ENCODE measurements at places on chromosomes 3 and 15. TPM values are rescaled to one million over a fixed set of nuclear protein-coding genes. Genes with fewer than 3 reads are reported as not detected.

COL8A1 gene
- 185 TPM for total RNA-seq

TMEM212 gene
- not detected for total RNA-seq

PRSS50 gene
- total RNA-seq, result not detected

DHX30 gene
- 41.2 TPM for total RNA-seq

MYH15 gene
- 0.57 TPM for total RNA-seq

NT5DC2 gene
- 30.9 TPM for total RNA-seq

KBTBD12 gene
- not detected for total RNA-seq

C3orf62 gene
- 1.7 TPM for total RNA-seq

GOLGA8Q gene
- total RNA-seq, result 1.3 TPM
